ENCODE measurements at places on chromosomes 3 and 15.

DNA sequence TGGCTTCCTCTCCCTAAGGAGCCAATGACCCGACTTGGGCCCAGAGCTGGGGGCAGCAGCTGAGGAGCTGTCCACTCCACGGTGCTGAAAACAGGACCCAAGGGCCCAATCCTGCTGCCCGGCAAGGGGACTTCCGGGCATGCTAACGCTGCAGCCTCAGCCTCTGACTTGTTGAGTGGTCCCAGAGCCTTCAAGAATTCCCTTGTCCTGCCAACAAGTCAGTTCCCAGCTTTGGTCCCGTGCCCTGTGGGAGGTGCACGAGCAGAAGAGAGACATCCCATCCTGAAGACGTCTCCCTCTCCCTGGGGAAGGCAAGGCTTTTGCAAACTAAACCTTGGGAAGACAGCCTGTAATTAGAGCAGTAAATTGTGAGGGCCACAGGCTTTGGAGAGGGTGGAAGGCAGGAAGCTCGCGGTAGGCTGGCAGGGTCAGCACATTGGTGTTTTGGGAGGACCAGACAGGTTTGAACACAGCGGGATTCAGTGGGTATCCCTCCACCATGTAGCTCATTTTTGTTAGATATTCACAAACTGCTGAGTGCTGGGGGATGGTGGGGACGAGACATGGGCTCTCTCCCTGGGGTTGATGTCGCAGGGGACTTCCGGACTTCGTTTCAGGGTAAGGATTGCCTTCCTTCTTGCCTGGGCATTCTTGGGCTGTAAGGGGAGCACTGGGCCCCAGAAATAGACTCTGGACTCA lies 29.8 kb upstream of the PRR23E start:
- DNase-seq, result peak; percentile 70

DNA sequence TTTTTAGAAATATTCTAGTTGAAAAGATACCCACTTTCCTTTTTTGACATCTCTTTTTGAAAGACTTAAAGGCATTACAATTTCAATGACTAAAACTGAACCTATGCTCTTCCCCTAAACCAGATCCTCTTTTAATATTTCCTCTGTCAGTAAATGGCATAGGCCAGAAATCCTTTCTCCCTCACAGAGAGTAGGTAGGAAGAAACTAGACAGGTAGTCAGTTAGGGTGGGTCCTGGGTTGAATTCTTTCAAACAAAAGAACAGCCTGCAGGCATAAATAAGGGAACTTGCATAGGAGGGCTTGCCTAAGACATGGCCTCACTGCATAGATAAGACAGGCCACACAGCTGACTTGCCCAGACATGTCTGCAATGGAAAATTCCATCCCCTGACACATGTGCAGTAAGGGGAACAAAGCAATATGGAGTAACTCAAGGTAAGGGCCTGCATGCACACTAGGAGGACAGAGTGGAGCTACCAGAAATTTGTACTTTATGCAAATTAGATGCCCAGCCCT lies 23.1 kb downstream of the PLSCR5 start:
- DNase-seq, result peak; percentile 36

- DNase-seq, result no peak
These were observed 117.5 kb downstream of the PGPEP1L start for GRCh38 chr15:98889930-98890695.

DNA sequence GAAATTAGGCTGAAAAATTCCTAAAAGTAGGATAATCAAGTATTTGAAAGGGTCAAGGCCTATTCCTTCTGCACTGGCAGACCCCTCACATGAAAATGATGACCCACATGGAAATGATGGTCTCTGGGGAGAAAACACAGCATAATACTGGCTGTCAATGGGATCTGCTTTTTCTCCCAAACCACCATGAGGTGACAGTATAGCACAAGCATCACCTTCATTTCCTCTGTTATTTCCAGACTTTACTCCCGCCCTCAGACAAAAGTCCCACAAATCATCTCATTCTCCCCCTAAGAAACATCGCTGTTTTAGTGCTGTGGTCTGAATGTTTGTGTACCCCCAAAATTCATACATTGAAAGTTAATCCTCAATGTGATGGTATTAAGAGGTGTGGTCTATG lies 161.0 kb downstream of the RSL24D1 start:
- no peak for DNase-seq

DNA sequence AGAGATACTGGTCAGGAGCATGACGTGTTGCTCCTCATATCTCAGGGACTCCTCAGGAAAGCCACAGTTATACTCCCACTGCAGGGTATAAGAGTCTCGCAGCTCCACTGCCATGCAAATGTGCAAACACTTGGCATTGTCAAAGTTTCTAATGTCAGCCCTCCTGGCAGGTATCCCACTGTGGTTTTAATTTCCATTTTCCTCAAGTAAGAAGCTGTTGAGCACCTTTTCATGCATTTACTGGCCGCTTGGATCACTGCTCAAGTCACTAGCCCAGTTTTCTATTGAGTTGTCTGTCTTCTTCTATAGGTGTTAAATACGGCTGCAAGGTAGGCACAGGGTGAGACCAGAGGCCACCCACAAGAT lies 41.9 kb upstream of the GRIP2 start:
- no peak for DNase-seq

- no peak for DNase-seq
These were observed 172.8 kb downstream of the PLCH1 start for GRCh38 chr3:155572085-155572484.

GRCh38 chr15:82852941-82853561 lies 43.6 kb downstream of the WHAMM start:
- no peak for DNase-seq

DNA sequence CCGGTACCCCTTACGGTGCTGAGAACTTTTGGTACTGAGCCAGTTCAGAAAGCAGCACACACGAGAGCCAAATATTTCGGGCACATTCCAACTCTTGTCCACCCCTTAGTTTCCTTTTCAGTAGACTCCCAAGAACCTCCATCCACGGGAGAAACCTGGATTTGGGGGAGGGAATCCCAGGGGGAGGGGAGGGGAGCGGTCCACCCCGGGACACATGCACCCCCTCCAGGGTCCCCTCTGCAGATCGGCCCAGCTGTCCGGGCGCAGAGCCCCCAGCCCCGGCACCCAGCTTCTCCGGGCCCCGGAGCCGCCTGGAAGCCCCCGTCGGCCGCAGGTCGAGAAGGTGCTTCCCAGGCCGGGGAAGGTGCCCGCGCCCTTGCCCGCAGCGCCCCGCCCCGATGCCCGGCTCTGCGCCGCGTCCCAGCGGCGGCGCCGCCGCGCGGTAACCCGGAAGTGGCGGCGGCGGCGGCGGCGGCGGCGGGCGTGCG lies 455 bp upstream of the ABHD17C start:
- peak; percentile 43 for DNase-seq

Data from HAP-1 (cell line).